Stimulated activated CD4-positive, alpha-beta T cell treated with anti-CD3 and anti-CD28 coated beads, TNF-alpha, amount 100 ng/mL, for 4 hours (primary cell): ENCODE measurements at places on chromosomes 5 and 9.
A peak's percentile ranks its signal among the peaks of the same experiment; 100 is the strongest.

- DNase-seq = no peak
Measured at GRCh38 chr5:124590686-124591085, 155.8 kb downstream of the ZNF608 start.

GRCh38 chr5:19630876-19631275, 357.1 kb downstream of the CDH18 start:
- DNase-seq = no peak

DNA sequence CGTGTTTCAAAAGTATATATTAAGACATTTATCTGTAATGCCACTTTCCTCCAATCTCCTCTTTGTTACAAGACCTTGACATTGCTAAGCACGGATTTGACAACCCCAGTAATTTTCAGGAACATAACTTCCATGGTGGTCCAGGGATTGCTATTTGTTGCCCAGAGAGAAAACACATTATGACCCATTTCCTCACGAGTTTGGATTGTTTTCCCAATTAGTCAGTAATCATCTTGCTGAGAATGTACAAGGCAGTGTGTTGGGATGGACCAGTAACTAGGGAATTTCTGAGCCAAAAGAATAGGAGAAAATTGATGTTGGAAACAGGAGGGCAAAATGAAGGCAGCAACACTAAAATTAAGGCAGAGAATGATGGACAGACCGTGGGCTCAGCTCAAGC, 574.1 kb downstream of the EBF1 start:
- no peak for DNase-seq

DNA sequence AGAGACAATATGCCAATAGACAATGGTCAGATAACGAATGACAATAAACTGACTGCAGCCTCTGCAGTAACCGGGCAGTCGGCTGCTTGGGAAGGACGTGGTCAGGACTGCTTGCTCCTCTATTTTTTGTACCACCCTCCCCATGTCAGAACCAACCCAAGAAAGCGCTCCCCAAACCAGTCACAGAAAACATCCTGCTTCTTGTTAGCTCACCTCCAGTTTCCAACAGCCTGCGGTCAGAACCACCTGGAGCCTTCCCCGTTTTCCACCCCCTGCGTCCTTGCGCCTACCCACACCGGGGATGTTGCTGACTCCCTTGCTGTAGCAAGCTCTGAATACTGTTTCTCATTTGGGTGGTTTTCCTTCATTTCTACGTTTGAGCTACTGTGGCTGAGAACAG, 1.7 kb upstream of the MRNIP start:
- DNase-seq = no peak

- no peak for DNase-seq
Measured at GRCh38 chr9:112132356-112132755, 42.7 kb downstream of the SUSD1 start.

GRCh38 chr5:78549043-78549442, 99.5 kb downstream of the LHFPL2 start:
- DNase-seq = no peak

GRCh38 chr9:112726428-112726827, 8.5 kb upstream of the INIP start:
- DNase-seq = no peak

DNA sequence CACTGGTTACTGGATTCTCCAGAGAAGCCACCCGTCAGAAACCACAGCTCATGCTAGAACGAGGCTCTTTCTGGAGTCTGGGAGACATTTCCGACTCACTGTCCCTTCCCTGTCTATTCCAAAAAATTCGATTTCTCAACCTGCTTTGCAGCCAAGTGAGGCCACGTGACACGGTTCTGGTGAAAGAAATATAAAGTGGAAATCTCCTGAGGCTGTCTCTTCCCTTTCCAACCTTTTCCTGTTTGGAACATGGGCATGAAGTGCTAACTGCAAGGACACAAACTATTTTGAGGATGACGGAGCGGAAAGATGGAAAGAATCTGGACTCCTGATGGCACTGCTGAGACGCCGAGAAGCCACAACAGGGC, 6.1 kb upstream of the PTGS1 start:
- DNase-seq = no peak

DNA sequence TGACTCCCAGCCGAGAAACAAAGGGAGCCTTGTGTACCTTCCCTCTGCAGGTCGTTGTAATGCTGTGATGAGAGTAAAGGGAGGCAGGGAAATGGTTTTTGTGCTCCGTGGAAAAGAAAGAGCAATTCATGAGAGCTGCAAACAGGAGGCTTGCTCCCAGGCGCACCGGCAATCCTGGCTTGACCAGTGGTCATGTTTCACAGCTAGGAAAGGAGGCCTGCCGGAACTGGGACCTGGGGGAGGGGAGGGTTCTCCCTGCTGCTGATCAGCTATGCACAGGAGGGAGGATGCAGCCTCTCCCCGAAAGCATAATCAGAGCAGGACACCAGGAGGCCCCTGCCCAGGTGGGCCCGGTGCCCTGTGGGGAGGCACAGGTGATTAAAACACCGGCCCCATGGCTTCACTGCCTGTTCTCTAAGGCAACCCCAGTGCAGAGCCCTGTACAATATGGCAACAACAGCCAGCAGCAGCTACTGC, 131.3 kb downstream of the ZDHHC21 start:
- DNase-seq = no peak

GRCh38 chr5:157046041-157046440, 12.9 kb downstream of the HAVCR1 start:
- DNase-seq = no peak

DNA sequence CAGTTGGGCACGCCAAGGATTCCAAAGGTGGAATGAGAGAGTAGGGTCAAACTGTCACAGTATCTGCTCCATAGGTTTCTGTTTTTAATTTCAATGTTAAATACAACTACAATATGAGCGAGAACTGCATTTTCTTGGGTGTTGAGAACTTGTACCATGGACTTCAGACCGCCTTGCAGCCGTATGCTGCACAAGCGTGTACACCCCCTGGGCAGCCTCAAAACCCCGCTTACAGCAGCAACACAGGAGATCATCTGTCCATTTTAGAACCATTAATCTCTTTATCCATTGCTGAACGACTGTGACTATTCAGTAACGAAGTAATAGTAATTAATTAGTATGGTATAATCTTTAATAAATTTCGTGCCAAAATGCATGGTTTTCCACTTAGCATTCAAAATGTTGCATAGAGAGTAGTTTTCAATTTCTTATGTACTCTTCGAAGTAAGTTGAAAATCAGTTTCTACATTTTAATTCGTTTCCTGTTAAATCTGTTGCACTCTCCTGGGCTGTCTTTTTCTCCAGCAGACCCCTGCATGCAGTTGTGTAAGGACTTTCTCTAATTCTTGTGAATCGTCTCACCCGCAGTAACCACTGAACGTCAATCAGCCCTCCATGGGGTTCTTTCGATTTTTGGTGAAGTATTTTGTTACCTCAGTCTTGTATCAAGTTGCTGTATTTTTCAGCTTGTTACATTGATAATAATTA, 42.0 kb upstream of the GARNL3 start:
- DNase-seq = no peak

DNA sequence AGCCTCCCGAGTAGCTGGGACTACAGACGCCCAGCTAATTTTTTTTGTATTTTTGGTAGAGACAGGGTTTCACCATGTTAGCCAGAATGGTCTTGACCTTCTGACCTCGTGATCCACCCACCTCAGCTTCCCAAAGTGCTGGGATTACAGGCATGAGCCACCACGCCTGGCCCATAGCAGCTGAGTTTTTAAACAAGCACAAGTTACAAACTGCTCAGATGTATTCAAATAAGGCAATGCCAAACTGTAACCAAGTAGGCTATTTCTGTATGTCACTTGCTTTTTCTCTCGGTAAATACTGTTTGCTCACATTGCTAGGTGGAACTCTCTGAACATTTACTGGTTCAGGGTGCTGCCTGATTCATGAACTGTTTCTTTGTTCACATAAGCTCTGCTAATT, 799.3 kb upstream of the NUDT12 start:
- DNase-seq = no peak

- no peak for DNase-seq
Measured at GRCh38 chr5:177089127-177089526, 2.4 kb downstream of the FGFR4 start.

DNA sequence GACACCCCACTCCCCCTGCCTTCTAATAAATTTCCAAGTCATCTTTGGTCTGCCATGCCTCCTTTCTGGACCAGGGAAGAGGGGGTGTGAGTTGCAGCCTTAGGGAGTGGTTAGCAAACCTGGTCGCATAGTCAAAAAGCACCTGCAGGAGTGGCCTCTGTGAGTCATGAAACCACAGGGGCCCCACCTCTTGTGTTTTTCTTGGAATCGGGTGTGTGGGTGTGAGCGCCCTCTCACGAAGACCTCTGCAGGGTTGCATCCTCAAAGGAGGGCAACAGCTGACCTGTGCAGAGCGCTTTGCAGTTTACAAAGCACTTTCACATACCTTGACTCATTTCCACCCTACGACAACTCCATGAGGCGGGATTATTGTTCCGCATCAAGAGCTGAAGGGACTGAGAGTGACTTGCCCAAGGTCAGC, 36.8 kb upstream of the TEX48 start:
- peak; percentile 82 for DNase-seq

DNA sequence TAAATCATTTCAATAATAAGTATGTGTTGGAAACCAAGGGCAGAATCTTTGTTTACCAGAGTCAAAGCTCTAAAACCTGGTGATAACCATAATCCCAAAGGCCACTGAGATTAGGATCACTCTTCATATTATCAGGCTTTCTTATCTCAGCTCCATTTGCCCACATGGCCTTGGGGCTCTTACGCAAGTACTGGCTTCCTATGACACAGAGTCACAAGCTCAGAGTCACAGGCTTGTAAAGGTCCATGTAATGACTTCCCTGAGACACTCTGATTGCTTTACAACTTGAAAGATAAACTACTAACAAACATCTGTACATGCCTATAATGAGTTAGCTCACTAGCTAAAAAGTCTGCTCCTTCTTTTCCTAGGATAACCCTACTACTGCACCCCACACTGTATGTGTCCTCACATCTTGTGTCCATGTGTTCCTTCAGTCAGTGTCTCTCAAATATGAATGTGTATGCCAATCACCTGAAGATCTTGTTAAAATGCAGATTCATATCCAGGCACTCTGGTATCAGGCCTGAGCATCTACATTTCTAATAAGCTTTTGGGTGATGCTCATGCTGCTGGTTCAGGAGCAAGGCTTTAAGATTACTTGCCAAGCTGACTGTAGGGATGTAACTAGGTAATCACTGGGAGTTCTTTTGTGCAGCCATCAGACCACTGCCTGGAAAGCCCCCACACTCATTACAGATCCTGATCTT, 28.4 kb downstream of the SEMA6A start:
- no peak for DNase-seq

DNA sequence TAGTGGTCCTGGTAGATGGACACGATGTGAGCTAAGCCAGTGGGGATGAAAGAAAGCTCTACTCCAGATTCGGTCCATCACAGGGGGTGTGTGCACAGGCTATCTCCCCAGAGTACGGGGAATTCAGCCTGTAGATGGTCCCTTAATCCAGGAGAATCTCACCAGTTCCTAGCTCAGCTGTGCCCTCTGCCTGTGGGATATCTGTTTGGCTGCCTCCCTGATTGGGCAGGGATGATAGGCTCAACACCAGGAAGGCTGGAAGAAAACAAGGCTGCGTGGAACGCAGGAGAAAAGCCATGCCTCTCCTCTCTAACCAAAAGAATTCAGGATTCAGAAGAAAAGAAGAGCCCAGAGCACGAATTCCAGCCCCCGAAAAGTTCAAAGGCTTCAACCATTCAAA, 40.9 kb downstream of the VLDLR start:
- DNase-seq = no peak

- no peak for DNase-seq
Measured at GRCh38 chr5:121630402-121630801, 221.3 kb upstream of the FTMT start.

DNA sequence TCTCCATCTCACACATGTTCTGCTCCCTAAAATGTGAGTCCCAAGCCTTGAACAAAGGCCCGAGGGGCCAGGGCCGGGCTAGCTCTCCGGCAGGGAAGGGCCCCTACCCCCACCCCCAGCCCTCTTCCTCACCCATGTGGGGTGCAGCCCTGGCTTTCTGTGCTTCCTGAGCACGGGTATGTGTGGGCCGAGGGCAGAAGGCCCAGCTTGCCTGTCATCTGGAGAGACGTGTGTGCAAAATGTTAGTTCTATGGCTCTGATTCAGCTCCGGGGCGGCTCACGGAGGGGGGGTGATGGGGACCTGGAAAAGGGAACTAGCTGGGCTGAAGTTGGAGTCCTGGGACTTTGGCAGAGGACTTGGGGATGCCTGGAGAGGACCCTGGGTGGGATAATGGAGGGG, 90.3 kb upstream of the ARAP3 start:
- no peak for DNase-seq

- DNase-seq = no peak
Measured at GRCh38 chr5:55188656-55189540, 15.9 kb upstream of the CDC20B start.

GRCh38 chr5:64874753-64875152, 106.0 kb downstream of the CWC27 start:
- DNase-seq = no peak

- DNase-seq = no peak
Measured at GRCh38 chr9:107874137-107874536, 384.6 kb upstream of the KLF4 start.

GRCh38 chr9:31542384-31543055, 841.9 kb upstream of the ACO1 start:
- no peak for DNase-seq

DNA sequence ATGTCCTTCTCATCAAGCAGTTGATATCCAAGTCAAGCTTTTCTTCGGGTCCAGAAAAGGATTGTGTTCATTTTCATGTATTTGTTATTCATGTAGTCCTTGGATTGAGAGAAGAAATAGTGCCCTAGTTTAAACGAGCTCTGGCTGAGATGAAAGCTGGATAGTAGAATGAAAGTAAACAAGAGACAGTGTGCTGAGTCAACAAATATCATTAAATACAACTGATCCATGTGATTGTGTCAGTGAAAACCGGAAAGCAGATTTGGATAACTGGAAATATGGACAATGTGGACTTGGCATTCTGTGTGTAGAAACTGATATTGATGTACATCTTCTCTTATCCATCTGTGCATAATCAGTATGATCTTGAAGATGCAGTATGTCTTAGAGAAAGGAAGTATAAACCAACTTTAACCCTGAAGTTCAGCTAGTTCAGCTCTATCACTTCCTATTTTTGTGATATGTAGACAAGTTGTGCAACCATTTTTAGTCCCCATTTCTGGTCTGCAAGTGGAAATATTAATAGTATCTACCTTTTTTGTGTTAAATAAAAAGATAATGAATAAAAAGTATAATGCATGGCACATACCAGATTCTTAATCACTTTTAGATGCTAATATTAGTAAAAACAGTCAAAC, 4.4 kb downstream of the MUSK start:
- DNase-seq = no peak

- DNase-seq = no peak
Measured at GRCh38 chr9:96725576-96725975, 52.3 kb downstream of the ZNF510 start.

- DNase-seq = no peak
Measured at GRCh38 chr5:10266839-10267238, 16.8 kb downstream of the CCT5 start.

GRCh38 chr9:35350827-35351549, 138.9 kb upstream of the RUSC2 start:
- no peak for DNase-seq

GRCh38 chr5:113548396-113548795, 34.9 kb downstream of the YTHDC2 start:
- DNase-seq = no peak
